Hepatic stellate cell (primary cell): ENCODE measurements at places on chromosomes 11 and 22.

DNA sequence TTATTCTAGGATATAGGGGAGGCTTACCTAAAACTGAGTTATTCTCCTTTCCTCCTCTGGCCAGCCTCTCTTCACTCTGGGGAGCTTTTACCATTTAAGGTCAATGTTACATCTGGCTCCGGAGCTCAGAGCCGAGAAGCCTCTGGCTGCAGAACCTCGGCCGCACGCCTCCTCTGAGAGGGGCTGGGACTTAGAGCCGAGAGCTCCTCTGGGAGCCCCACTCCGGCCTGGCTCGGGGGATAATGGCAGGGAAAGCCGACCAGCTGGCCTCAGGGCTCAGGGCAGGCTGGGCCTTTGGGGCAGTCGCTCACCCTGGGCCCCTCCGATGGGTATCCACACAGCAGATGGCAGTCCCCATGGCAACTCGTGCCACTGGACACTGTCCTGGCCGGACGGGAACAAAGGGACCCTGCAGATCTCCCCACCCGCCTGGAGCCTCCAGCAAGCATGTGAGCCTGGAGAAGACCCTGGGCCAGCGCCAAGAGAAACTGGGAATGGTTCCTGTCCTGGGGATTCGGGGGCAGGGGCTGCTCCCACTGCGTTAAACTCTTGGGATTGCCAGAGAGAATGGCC, at the start of gene IRAG1:
Gene IRAG1, minus strand, starts transcription at position 247 of the 573 bp plus-strand sequence. Its CDS starts 153 bp downstream, at position 94.
- peak; percentile 75 for DNase-seq

GRCh38 chr11:121383716-121384115, 68.4 kb upstream of the SORL1 start:
- DNase-seq, result no peak

DNA sequence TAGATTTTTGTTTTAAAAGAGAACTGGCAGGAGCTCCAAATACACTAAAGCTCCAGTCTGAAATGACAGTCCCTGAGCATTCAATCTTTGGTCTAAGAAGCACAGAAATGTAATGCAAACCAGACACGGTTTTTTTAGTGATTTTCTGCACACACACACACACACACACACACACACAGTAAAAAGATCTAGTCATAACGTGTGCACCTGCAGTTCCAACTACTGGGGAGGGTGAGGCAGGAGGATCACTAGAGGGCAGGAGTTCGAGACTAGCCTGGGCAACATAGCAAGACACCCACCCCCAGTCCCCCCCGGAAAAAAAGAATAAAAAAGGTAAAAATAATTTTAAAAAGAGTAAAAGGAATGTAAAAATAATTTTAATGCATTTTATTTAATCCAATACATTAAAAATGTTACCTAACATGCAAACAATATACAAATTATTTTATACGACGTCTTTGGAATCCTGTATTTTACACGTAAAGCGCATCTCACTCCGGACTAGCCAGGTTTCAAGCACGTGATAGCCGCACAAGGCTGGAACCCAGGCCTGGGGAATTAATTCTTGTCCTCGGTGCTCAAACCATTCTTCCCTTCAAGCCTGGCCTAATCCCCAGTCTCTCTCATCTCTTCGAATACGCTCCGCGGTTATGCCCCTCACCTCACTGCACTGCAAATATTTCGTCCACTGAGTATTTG, 762 bp upstream of the TBC1D22A start:
- DNase-seq, result no peak

GRCh38 chr11:93608364-93608763, 53.1 kb upstream of the CEP295 start:
- no peak for DNase-seq

DNA sequence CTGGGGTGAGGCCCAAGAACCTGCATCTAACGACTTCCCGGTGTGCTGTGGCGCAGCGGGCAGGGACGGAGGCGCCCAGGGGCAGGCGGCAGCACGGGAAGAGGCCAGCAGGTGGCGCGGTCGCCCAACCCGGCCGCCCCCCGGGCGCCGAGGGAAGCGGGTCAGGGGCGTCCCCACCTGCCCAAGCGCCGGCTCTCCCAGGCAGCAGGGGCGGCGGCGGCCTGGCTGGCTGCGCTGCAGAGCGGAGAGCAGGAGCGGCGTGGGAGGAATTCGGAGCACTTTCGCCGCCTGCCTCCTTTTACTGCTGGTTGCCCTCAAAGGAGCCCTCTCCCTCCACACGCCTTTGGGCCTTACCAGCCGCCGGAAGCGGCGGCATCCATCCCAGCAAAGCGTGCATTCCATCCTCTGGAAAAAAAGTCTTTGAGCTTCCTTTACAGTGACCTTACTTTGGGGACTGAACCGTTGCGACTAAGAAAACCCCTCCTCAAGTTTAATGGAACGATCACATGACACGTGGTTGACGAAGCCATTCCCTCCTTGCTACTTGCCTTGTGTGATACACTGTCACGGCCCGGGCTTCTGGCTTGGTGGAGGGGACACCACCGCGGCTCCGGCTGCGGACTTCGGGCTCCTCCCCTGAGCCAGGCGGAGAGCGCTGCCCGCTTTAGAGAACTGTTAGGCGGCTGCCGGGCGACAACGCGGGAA, 106.8 kb upstream of the CLMP start:
- peak; percentile 60 for DNase-seq

DNA sequence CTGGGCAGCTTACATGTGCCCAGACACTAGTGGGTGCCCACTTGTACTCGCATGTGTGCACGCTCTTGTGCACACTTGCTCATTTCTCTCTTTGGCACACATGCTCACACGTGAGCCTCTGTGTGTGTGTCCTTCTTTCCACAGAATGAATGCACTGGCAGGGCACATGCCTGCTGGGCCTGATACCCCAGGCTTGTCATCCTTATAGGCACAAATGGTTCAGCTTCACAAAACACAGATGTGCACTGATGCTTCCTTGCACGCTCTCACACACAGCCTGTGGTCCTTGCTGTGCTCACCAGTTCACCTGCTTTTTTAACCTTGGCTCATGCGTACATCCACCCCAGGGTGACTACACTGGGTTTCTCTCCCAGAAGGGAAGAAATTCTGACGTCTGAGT, 174.8 kb downstream of the BUD13 start:
- DNase-seq, result no peak

DNA sequence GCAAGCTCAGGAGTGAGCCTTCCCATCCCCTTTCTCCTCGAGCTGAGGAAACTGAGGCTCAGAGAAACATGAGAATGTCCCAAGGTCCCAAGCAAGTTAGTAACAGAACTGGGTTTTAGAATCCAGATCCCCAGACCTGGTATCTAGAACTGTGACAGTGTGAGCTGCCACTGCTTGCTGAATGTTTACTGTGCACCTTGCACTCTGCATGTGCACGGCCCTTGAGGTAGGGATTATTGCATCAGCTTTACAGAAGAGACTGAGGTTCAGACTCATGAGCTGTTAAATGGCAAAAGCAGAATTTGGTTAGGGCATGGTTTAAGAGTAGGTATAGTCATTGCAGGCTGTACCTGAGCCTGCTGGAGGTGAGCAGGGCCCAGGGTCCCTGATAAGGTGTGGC, 3.8 kb upstream of the MPPED1 start:
- DNase-seq, result no peak

GRCh38 chr11:112307616-112308015, 47.0 kb upstream of the PLET1 start:
- no peak for DNase-seq

DNA sequence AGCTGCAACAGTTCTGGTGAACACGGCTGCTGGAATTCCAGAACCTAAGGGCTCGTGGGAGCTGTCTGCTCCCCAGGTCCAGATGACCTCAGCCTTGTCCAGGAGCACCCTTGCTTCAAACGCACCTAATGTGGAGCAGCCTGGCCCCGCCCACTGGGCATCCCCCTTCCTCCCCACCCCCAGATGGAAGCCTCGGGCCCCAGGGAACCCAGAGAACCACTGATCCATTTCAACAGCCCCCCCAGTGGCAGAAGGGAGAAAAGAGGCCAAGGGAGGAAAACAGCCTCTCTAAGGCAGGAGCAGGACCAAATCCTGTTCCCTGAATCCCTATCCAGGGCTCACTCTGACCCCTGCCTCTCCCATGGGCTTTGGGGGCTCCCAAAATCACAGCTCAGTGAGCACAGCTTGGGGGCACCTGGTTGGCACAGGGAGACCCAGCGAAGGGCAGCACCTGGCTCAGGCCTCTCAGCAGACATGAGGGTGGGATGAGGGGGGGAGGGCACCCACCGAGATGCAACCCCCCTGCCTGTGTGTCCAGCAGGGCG, 1.2 kb downstream of the CYTH4 start:
- DNase-seq, result no peak

GRCh38 chr22:45064313-45065278, 54.8 kb upstream of the PHF21B start:
- DNase-seq, result peak; percentile 54

GRCh38 chr11:92670308-92670890, 299.1 kb upstream of the MTNR1B start:
- DNase-seq, result no peak

DNA sequence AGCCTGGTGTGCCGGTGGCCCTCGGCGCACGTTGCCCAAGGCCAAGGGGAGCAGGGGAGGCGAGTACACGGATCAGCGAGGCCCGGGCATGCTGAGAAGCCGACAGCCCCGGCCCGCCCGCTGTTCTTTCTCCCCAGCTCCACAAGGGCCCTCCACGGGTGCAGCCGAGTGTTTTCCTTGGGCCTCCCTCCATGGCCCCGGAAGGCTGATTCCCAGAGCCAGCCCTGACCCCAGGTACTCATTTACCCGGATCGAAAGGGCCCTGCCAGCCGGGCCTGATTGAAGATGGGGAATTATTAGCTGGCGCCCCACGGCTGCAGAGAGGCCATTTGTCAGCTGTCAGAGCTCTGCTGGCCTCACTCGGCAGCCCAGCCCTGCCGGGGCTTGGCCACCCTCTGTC, 53.1 kb downstream of the WNT7B start:
- no peak for DNase-seq

- peak; percentile 37 for DNase-seq
Observed at GRCh38 chr11:11178671-11179638, 174.1 kb downstream of the CSNK2A3 start.

GRCh38 chr11:11415901-11416300, 62.9 kb upstream of the CSNK2A3 start:
- no peak for DNase-seq

GRCh38 chr11:67001332-67001731, 21.6 kb upstream of the SYT12 start:
- no peak for DNase-seq

DNA sequence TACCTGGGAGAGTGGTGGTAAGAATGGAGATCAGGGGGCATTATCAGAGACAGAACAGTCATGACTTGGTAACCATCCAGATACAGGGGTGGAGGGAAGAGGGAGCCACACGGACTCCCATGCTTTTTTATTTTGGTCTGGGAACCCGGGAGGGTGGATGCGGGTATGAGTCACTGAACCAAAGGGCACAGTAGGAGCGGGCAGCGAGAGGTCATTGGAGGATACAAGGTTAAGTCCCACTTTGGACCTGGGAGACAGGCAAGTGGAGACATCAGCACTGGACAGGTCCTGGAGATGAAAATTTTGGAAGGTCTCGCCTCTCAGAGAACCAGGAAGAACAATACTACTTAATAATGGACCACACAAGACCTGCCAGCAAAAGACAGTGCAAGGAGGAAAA, 6.7 kb downstream of the HDHD5 start:
- no peak for DNase-seq

- DNase-seq, result peak; percentile 76
Observed at GRCh38 chr11:73141309-73142127, 600 bp downstream of the FCHSD2 start.

GRCh38 chr22:47124451-47124881, 362.0 kb downstream of the TBC1D22A start:
- DNase-seq, result no peak

DNA sequence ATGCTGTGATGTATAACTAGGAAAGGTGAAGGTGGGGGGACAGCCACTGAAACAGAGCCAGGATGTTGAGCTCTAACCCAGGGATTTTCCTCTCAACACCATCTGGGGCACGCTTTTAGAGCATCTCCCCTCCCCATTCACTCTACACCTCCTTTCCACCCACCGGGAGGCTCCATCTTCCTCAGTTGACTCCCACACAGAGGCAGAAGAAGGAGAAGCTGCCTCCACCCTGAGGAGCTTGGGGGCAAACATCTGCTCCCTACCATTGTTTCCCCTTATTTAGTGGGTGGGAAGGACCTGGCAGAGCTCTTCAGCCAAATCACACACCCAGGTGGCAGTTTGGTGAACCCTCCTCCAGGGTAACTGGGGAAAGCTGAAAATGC, 50.0 kb upstream of the ADA2 start:
- DNase-seq, result no peak

DNA sequence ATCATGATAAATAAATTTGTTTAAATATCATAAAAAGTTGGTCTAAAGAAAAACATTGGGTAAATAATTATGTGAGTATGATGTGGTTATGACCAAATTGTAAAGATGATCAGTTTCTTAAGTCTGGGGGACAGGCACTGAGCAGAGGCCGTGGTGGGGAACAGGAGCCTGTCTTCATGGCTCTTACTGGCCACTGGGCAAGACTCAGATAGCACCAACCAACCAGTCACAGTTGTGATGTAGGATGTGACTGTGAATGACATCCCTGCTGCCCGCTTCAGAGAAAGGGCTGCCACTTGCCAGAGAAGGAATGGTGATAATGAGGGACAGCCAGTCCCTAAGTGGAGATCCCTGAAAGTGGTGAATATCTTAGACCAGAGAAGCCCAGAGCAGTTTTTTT, 7.0 kb downstream of the PTPRJ start:
- DNase-seq, result no peak

DNA sequence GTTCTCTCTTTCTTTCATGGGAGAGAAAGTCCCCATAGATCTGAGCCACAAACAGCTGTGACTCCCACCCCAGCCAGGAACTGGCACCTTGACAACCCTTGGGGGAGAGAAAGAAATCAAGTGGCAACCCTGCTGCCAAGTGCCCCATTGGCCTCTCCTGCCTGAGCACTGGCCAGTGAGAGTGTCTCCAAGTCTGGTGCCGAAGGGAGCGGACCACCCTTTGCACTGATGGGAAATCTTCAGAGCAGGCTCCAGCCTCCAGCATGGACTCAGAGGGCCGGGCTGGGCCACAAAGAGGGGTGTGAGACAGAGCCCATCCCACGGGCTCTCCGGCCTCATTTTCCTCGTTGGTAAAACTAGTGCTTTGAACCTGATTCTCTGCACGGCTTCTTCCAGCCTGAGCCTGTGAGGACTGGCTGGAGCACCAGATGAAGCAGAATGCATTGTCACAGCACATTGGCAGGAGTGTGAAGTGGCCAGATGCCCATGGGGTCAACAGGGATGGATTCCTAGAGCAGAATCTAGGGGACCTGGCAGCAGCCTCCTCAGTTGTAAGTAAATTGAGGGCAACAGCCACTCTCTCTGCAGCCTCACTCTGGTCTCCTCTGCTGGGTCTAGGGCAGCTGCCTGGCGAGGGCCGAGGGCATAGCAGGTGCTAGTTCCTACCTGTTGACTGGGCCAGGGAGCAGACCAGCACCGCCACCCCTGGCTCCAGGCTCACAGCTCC, 81.4 kb downstream of the TRIM29 start:
- DNase-seq, result no peak

GRCh38 chr11:134527382-134528243, 115.6 kb upstream of the B3GAT1 start:
- no peak for DNase-seq

- DNase-seq, result no peak
Observed at GRCh38 chr11:111960916-111961315, 23.8 kb downstream of the DIXDC1 start.

GRCh38 chr11:133653336-133653735, 121.0 kb upstream of the OPCML start:
- no peak for DNase-seq

- DNase-seq, result no peak
Observed at GRCh38 chr11:11535611-11536010, 86.2 kb downstream of the GALNT18 start.

- DNase-seq, result no peak
Observed at GRCh38 chr11:10272132-10272531, 21.9 kb downstream of the SBF2 start.
